ENCODE measurements at places on chromosomes 13 and 19.

DNA sequence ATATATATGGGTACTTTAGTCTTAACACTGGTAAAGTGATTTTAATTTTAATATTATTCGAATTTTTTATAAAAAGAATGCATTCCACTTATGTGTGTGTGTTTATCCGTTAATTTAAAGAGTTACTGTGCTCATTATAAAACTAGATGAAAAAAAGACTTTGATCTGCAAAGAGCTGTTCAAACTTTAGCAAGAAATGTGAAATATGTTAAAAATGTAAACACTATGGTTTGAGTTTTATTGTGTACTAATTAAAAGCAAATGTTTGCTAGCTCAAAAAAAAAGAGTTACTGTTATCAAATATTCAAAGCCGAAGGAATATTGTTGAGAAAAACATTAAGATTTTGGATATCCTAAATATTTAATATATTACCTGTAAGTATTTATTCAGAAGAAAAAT, 34.5 kb downstream of the UFM1 start:
- no peak for DNase-seq

- DNase-seq, result no peak
Observed at GRCh38 chr13:88097541-88097940, 426.4 kb downstream of the SLITRK5 start.

DNA sequence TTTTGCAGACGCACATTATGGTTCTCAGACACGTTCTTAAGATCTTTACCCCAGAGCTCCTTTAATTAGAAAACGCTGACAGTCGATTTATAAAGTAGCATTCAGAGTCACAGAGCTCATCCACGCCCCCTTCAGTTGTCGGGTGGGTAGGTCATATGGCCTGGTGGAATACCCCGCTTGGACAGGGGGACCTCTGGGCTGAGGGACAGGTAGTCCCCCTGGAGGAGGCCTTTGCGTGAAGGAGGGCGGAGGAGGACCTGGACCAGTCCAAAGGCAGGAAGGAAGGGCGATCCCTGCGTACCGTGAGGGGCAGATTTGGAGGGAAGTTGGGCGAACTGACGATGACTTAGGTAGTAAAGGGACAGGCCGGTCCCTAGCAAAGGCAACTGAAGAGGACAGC, 20.5 kb downstream of the VASP start:
- no peak for DNase-seq

DNA sequence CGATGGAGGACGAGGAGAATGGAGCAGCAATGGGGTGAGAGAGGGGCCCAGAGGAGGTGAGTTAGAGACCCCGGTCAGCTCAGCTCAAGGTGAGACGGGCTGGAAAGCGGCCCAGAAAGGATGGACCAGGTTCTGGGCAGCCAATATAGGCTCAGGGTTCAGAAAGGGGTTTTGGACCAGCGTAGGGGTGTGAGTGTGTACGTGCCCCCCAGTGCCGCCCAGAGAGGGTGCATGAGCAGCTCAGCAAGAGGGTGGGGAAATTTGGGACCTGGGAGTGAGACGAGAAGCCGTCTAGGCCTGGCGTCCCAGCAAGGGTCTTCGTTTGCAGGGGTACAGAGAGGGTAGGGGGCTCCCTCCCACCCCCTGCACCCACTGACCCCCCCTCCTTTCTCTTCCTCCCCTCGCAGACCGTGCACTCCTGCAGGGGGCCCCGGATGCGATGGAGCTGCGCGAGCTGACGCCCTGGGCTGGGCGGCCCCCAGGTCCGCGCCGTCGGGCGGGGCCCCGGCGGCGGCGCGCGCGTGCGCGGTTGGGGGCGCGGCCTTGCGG, 12.1 kb downstream of the FUT6 start:
- no peak for DNase-seq

GRCh38 chr13:85551012-85551411, 248.2 kb downstream of the SLITRK6 start:
- no peak for DNase-seq

DNA sequence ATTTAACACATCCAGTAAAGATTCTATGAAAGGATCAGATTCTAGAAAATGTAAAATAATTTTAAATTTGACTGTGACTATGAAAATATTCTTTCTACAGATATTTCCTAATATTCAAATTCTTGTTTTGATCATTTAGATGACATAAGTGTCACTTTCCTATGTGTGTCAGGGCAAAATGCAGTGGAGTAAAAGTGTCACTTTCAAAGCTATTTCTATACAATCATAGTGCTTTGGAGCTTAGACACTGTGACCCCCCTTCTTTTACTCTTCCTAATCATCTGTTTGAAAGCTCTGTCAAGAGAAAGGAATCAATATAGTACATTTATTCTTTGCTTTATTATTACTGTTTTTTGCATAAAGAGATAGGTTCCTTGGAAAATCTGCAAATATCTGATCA, 492.0 kb downstream of the DCT start:
- no peak for DNase-seq

DNA sequence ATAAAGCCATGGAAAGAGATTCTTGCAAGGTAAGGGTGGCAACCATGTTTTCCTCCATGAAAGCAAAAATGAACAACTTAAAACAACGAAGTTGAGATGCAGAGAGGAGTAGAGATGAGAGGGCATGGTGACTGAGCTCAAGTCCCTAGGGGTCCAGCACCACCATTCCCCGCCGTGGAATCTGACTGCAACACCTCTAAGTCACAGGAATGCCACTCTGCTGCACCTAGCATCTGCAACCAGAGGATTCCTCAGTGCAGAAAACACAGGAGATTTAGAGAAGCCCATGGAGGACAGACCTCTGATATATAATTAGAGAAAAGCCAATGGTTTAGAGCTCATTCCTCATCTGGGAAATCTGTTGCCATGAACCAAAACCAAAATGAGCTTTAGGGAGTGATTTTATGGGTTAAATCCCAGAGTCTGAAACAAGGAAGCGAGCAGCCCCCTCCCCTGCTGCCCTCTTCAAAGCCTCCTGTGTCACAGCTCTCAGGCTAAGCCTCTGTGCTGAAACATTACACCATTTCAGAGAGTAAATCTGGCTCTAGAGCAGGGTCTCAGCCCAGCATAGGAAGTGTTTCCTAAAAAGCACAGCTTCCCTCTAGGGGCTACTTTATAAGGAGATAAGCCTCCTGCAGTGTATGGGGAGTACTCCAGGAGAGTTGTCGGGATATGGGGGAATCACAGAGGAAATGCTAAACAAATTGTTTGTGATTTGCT, 1043.6 kb downstream of the UQCRFS1 start:
- DNase-seq, result no peak

DNA sequence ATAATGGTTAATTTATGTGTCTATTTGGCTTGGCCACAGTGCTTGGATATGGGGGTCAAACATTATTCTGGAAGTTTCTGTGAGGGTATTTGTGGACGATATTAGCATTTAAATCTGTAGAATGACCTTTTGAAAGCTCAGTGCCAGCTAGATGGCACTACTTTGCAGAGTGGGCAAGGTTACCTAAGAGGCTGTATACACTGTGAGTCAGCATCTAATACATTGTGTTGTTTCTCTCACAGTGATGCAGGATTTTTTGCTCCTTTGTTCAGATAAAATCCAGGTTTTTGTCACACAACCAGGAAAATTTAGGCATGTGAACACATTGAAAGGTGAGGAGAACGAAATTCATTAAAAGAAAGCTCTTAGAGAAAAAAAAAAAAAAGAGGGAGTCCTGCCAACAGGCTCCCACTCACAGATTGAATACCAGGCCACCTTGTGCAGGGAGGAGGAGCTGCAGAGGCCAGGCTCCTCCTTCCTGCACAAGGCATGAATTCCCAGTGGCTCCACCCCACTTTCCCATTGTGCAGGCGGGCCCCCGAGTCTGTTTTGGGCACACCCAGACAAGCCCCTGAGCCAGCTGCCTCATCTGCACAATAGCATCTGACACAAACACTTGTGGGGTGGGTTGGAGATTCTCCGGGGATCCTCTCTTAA, 551.0 kb upstream of the ATXN8OS start:
- no peak for DNase-seq

GRCh38 chr13:33676045-33676989, 141.6 kb upstream of the RFC3 start:
- DNase-seq, result peak; percentile 20

- DNase-seq, result peak; percentile 48
Observed at GRCh38 chr19:7699417-7700401, 2.2 kb downstream of the FCER2 start.

DNA sequence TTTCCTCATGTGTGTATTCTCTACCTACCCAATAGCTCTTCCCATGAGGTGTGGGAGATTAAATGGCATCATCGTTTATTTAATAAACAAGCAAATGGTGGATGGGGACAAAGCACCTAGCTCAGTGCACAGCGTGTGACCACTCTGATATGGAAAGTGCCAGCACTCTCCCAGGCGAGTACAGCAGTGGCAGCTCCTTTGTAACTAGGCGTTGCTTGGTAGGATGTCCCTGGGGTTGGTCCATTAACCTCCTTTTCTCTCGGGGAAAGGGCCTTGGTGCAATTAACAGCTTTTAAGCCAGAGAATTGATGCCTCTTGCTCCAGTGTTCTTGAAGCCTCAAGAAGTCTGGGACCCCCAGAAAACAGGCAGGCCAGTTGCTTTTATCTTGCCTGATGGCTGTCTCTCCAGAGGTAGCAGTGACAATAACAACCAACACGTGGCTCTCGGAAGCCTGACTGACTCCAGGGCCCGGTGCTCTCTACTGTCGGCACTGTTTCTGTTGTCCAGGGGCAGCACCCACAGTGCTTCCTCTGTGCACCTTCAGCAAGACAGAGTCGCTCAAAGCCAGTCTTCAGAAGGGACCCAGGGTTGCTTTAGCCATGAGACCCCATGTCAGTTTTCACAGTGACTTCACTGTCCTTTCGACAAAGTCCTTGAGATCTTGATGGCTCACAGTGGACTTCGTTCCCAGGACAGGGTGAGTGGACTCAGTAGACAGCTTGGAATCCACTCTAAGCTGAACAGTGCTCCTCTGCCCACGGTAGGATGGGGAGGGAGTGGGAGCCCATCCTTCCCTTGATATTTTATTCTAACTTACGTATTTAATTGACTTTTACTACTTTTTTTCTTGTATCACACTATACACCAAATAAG, 33.9 kb upstream of the NPAS1 start:
- no peak for DNase-seq

DNA sequence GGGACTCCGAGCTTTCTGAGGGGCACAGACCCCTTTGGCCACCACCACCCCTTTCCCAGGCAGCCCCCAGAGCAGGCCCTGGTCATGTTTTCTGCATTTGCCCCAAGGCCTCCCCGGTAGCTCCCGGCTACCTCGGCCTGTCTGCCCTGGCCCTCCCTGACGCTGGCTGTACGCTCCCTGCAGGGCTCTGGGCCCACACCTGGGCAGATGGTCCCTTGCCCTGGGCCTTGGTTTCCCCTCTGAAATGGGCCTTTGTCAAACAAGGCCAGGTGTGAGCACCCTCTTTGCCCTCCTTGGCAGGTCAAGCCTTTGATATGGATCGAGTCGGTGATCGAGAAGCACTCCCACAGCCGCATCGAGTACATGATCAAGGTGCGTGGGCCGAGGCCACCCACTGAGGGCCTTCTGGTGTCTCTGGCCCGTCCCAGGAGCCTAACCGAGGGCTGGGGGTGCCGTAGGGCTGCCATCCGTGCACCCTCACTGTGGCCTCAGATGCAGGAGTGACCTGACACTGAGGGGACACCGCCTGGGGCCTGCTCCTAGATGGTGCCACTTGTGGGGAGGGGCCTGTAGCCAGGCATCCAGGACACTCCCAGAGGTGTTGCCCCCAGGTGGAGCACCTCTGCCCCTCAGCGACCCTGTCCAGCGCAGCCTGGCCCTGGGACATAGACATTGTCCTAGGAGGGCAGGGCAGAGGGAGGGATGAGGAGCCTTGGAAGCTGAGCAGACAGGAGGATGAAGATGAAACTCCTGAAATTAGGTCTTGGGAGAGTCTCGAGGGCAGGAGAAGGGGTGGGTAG, 30.3 kb downstream of the AP1M1 start:
- no peak for DNase-seq
